Erythroblast (primary cell): ENCODE measurements at places on chromosomes 4 and X.
A peak's percentile ranks its signal among the peaks of the same experiment; 100 is the strongest.

DNA sequence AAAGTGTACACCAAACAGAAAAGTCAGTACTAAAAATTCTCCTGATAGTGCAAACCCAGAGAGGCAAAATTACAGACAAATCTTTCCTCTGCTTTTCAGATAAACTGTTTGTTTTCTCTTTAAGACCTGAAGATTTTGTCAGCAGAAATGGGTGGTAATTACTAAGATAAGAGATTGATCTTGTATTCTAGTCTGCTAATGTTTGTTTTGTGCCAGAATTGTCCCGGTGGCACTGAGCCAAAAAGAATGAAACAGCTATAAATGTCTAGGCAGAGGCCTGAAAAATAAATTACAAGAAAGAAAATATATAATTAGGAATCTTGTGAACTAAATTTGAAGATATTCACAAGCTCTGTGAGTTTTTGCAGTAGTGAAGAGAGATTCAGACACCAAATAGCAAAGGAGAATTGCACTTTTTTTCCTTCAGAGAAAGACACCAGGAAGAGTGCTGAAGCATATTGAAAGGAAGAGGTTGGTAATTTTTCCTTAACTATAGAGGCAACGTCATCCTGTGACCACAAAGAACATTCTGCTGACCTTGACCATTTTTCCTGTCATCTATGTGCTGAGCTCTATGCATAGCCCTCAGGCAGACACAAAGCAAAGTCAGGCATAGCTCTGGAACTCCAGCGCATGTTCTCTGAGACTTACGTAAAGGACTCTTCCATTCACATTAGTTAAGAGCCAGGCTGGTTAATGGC, 314.5 kb upstream of the RASGEF1B start:
- peak; percentile 85 for DNase-seq

- DNase-seq = no peak
Measured at GRCh38 chr4:183350317-183351071, 28.3 kb upstream of the CLDN24 start.

- no peak for DNase-seq
Measured at GRCh38 chr4:176409627-176410026, 89.9 kb downstream of the SPCS3 start.

DNA sequence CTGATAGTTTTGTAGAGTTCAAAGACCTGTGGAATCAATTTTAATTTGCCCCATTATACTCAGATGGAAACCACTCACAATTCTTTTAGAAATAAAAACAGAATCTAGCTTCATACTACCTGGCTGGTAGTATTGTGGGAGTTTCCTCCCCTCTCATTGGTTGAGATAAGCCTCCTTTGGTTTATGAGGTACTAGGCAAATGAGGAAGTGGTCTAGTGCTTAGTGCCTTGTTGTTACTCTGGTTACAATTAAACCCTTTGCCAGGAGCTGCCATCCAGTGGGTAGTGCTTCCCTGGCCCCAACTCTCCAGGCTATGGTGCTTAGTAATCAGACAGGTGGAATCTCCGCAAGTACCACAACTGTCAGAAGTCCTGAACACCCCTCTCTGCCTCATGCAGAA, 118.3 kb downstream of the CDKL5 start:
- no peak for DNase-seq

- no peak for DNase-seq
Measured at GRCh38 chrX:7086384-7086783, 61.1 kb upstream of the STS start.

GRCh38 chrX:10158279-10159144, 1.7 kb downstream of the CLCN4 start:
- peak; percentile 74 for DNase-seq

DNA sequence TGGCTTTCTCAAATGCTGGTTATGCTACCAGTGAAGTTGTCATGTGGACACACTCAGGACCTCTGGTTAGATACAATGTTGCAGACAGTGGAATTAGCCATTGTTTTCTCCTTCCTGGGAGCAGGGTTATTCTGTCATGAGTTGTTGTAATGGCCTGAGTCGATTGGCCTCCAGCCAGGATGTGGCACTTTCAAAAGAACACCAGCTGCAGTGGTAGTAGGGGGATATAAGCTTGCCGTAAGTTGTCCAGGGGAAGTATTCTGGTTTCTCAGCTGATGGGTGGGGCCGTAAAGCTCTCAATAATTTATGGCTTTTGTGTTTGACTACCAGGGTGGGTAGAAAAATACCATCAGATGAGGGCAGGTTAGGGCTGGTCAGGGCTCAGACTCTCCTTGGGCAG, 697.5 kb upstream of the GNPDA2 start:
- DNase-seq = no peak

DNA sequence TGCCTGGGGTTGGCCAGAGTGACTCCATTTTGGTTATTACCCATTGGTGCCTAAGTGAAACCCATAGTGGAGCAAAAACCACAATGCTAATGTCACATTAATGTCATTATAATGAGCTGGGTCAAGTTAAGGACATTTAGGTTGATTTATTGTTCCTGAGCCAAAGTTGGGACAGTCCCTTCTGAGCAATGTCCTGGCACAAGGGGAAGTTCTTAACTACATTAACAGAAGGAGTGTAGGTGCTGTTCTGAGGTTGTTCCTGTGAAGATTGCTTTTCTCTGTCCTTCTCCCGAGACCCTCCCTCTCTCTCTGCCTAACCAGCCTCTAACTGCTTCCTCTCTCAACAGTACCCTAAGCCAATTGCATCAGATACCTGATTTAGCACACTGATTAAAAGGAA, 1956.8 kb upstream of the PCDH10 start:
- DNase-seq = no peak

DNA sequence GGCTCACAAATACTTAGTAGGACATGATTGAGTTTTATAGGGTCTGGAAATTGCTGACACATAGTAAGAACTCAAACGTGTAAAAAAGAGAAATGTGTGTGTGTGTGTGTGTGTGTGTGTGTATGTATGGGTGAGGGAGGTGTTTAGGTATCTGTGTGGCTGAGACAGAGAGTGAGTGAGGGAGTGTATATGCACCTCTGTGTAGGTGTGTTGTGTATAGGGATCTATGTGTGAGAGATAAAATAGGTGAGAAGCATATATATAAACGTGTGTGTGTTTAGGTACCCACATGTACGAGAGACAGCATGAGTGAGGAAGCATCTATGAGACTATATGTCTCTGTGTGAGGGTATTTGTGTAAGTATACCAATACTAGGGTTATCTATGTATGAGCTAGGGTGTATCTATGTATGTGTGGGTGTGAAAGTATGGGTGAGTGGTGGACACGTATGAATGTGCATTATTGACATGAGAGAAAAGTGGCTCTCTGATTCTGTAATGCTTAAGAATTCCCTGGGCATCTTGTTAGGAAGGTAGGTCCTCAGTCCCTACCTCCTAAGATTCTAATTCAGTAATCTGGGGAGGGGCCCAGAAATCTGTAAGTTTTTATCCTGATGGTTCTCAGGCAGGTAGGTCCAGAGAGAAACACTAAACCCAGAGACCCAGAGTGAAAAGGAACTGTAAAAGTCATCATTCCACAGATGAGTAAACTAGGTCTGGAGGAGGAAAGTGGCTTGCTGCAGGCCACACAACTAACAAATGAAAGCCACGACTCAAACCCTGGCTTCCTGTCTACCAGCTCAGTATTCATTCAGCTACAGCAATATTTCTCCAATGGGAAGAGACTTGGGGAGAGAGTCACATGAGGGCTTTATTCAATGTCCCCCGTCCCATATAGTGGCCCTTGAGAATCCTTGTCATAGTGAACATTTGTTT, 237.0 kb downstream of the IDS start:
- no peak for DNase-seq

DNA sequence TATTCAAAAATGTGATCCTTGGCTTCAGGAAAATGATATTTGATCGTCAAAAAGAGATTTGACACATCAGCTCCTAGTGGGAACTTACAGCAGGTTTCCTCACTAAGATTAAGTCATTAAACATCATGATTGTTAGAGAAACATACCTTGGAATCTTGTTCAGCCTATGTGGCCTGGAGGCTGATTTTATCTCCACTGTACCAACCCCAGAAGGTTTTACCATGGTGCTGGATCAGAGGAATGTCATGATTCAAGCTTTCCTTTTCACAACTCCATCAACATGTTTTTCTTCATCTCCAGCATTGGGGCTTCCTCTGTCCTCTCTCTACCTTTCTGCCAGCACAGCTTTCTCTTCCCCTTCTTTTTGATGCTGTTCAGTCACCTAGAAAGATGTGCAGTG, 68.4 kb upstream of the MID1IP1 start:
- DNase-seq = no peak

DNA sequence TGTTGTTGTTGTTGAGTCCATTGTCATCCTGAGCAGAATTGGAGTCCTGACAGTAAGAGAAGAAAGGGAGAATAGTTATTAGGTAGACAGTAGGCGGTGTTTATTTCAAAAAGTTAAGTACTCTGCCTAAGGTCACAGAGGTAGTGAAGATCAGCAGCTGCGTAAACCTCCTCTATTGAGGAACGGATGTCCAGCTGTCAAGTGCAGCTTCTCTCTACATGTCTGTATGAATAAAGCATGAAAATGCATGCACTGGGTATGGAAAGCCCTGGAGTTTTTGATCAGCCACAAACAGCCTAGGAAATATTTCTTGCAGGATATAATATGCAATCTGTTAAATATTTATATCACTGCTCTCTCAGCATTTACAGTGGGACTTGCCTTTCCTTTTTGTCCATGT, 109.4 kb upstream of the CBLL2 start:
- DNase-seq = no peak

DNA sequence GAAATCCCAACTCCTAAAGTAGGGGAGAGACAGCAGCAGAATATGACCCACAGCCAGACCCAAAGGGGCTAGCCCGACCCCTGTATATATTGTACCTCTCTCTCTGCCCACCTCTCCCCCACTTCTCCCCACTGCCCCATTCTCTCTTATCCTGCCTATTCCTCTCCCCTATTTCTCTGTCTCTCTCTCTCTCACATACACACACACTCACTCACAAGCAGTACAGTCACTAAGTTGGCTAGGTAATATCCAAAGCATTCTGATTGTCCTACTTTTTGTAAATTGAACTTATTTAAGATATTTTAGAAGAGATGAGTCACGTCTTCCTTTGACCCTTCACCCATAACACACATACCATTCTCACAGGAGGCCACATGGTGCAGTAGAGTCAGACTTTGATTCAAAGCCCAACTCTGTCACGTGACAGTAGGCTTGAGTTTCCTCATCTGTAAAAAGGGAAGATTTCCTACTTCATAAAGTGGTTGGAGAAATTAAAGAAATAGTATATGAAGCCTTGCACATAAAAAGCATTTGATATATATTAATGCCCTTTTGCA, 29.5 kb downstream of the SRPX2 start:
- DNase-seq = no peak

DNA sequence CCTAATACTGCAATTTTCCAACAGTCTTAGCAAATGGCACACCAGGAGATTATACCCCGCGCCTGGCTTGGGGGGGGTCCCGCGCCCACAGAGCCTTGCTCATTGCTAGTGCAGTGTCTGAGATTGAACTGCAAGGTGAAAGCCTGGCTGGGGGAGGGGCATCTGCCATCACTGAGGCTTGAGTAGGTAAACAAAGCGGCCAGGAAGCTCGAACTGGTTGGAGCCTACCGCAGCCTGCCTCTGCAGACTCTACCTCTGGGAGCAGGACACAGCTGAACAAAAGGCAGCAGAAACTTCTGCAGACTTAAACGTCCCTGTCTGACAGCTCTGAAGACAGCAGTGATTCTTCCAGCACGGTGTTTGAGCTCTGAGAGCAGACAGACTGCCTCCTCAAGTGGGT, 172.8 kb upstream of the NAP1L5 start:
- no peak for DNase-seq

GRCh38 chr4:155187989-155188388, 20.4 kb upstream of the NPY2R start:
- DNase-seq = no peak

DNA sequence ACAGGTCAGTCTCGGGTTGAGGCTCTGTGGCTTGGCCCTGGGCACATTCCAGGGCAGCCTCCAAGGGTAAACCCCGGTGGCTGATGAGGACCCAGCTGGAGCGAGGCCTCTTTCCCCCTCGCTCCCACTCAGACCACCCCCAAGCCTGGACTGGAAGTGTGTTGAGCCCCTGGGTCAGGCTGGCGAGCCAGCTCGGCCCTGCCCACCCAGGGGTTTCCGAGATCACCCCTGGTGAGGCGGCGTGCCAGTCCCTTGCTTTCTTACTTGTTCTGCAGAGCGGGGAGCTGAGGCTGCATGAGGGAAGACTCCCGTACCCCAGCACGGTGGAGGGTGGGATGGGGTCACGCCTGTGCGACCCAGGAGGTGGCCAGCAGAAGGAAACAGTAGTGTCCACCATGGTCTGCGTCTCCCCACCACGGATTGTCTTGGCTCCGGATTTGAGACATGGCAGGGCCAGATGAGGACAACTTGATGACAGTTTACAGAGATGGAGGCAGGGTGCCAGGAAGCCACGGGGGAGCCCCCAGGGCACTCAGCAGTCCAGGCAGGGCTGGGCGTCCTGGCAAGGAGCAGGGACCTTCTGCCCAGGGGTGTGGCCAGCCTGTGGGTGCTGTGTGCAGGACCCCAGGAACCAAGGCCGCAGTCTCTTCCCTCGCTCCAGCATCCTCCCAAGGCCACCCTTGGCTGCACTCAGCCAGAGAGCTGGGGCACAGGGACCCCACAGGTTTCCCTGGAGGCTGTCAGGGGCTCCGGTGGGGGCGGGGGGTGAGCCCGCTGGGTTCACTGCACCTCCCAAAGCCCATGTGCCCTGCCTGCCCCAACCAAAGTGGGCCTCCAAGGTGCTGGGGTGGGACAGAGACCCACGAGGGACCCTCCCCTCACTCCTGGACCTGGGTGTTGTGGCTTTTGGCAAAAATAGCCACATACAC, 6.6 kb upstream of the FGFRL1 start:
- no peak for DNase-seq

- peak; percentile 9 for DNase-seq
Measured at GRCh38 chr4:121192480-121192879, 28.4 kb upstream of the TNIP3 start.

- DNase-seq = peak; percentile 23
Measured at GRCh38 chr4:156933633-156934258, 37.9 kb downstream of the PDGFC start.

DNA sequence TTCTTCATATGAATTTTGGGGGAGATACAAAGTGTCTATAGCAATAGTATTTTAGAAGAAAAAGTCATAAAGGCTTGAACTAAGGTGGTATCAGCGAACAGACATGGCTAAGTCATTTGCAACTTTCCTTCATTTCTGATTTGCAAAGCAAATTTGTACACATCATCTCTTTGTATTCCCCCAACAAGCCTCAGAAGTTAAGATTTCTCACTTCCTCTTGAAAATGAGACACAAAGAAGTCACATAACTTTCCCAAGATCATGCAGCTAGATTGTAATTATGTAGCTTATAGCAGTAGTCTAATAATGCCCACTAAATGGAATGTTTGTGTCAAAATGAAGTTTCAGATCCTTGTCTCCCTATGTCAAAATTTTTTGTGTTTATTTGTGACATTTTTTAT, 709.8 kb upstream of the HS3ST1 start:
- no peak for DNase-seq

DNA sequence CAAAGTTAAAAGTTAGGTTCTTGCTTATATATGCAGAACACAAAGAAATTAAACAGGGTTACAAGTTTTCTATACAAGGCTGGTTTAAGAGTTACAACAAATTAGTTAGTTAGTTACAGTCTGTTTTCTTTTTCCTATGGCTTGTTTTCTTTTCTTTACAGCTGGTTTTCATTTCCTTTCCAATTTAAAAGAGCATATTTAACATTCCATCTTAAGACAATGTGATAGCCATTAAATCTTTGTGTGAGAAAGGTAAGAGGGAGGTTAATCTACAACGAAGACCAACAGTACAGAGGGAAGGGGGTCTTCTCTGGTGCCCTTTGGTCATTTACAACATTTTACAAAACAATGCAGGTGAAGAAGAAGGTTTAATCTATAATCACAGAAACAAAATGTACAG, 290.6 kb downstream of the ZNF674 start:
- DNase-seq = no peak
